Activated naive CD4-positive, alpha-beta T cell (primary cell): ENCODE measurements at places on chromosomes 12 and 14.

DNA sequence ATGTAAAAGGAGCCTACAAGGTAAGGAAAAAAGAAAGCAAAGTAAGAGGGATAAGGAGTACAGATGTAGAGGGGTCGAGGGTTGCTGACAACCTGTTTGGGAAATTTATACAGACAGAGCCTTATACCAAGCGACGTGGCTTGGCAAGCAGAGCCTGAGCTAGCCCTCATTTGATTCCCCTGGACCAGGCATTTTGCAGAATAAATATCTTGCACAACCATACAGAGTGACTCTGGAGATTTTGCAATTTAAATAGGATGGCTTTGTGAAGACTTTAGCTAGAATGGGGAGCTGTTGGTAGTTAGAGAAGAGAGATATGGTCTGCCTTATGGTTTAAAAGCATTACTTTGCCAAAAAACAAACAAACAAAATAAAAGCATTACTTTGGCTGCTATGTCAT lies 11.1 kb upstream of the ANO6 start:
- DNase-seq: no peak

- DNase-seq: no peak
Measured at GRCh38 chr12:88242571-88242925, 100.4 kb downstream of the TMTC3 start.

DNA sequence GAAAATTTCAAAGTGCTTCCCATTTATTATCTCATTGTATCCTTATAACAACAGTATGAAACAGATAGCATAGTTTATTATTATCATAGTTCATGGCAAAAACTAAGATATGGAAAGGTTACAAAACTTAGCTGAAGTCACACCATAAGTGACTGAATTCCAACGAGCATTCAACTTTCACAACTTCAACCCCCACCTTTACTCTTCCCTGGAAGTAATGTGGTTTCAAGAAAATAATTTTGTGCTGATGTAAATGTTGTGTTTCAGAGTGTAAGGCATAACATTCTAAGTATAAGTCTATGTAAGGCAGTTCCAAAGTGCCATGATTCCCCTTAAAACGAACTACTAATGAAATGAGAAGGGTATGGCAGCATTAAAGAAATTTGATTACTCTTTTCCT lies 454.5 kb downstream of the BCAT1 start:
- DNase-seq: no peak

GRCh38 chr14:90733139-90733808 lies 83.0 kb downstream of the TTC7B start:
- no peak for DNase-seq

GRCh38 chr14:104110491-104111209 lies 25.1 kb downstream of the ASPG start:
- DNase-seq: no peak
